CD4-positive, alpha-beta T cell treated with Interferon alpha-2 for 1 hour (primary cell): ENCODE measurements at places on chromosomes 1 and 21.
A peak's percentile ranks its signal among the peaks of the same experiment; 100 is the strongest.

DNA sequence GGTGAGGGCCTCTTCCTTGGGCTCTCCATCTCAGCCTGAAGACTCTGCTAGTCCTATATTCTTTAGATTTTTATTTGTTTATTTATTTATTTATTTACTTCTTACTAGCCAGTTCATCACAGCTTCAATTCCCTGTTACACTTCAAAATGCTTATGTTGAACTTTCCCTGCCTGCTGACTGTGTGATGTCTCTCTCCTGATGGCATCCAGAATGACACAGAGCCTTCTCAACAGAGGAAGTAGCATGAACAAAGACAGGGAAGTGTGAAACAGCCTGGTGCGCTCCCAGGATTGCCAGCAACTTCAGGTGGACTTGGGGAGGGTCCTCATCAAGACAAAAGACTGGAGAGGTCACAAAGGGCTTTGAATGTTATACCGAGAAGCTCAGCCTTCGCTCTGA lies 4.3 kb upstream of the IPO13 start:
- DNase-seq, result no peak

- no peak for DNase-seq
Observed at GRCh38 chr1:16266411-16267118, 29.6 kb upstream of the CPLANE2 start.

DNA sequence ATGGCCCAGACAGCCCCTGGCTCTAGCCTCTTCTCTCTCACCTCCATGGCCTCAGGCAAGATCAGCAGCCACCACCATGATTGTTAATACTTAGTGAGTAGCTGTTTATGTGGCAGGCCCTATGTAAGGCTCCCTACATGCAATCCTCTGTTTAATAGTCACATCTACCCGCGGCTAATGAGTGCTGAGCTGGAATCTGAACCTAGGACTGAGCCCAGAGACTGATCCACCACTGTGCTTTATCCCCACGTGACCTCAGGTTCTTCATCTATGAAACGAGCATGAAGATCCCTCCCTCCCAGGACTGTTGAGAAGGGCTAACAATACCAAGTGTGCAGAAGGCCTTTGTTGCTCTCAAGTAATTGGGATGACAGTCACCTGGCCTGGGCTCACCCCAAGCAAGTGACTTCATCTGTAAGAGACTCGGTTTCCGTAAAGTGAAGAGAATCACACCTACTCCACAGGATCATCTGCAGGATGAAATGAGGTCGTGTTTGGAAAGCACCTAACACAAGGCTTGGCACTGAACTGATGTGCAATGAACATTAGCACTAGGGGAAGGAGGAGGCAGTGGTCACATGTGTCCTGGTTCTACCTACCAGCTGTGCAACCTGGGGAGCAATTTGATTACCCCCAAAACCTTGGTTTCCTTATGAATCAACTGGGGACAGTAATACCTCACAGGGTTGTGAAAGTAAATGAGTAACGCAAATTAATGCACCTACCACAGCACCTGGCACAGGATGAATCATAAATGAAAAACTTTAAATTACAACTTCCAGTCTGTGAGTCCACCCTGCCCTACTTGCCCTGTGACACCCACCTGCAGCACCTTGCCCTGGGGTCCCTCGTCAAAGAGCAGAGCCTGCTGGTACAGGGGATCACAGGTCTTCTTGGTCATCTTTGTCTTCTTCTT lies 37.2 kb downstream of the RIMS3 start:
- peak; percentile 14 for DNase-seq

DNA sequence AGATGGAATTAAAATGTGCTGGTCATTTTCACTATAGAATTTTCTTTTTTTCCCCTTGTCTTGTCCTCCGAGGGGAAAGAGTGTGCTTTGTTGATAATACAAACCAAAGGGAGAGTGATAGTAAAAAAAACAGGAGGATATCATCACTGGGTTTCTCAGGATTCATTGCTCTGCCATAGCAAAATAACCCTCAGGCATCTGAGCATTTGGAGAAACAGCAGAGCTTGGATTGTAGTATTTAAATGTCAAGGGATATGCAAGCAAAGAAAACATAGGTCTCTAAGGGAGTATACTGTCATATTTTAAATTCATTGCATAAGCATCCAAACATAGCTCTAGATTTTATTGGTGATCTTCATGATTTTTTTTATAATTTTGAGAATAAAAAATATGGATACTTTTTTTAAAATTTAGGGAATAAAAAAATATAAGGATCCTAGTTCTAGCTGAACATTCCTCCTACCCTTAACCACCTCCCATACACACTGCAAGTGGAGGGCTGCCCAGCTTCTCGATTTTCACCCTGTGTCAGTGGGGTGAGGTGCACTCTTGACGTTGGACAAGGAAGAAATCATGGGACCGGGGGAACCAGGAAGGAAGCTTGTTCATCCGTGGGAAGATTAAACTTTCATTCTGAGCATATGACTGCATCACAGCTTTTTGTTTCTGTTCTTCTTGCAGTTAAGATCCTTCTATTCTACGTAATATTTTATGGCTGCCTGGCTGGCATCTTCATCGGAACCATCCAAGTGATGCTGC lies 4.4 kb downstream of the ATP1B1 start:
- no peak for DNase-seq

DNA sequence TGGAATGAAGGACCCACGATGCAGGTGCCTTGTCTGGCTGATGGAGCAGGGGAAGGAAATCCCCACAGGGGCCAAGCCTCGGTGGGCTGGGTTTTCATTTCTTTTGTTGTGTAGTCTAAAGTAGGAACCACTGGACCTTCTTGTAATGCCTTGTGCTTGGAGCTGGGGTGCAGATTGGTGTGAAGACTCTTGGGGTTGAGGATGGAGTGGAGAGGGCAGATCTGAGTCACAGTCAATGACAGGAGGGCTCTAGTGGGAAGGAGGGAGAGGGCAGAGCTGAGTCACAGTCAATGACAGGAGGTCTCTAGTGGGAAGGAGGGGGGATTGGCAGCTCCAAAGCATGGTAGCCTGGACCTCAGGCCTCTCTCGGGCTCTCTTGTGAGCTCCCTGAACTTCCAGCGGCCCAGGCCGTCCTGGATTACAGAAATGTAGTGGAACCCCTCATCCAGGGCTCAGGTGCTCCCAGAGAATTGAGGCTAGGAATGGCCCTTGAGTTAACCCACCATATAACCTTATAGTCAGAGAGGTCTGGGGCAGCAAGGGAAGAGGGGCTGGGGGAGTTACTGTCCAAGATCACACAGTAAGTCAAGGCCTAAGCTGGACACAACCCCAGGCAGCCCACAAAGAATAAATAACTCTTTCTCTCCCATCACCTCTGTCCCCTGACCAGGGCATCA lies 313.8 kb downstream of the MATN1 start:
- DNase-seq, result no peak

DNA sequence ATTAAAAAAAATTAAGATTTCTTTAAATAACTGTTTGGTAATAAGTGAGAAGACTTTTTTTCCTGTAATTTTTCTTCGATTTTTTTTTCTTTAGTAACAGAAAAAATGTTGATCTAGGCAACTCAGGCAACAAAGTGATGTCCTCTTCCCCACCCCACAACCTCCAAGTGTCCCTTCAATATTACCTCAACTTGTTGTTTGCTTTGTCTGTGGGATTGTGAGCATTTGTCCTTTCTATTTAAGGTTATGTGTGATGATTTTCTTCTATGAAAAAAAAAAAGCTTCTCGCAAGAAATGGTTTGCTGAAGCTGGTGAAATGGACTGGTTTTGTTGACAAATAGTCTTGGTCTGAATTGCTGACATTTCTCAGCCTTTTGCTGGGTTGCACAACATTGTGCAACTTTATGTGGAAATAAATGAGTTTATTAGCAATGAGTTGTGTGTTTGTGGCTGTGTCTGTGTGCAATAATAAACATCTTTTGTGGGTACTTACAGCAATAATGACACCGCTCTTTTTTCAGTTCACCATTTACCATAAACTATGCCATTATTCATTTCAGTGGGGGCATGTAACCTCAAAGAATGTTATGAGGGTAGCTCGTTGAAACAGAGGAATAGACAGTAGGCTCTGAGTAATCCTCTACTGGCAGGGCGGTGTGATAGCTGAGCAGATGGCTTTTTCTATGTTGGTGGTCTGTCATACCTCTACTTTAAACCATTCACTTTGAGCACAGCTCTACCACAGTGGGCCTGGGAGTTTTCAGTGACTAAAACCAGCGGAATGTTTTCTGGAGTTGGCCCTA lies 218.4 kb downstream of the HLX start:
- DNase-seq, result peak; percentile 59

- peak; percentile 1 for DNase-seq
Observed at GRCh38 chr1:3651026-3651929, 1.0 kb upstream of the TP73 start.

DNA sequence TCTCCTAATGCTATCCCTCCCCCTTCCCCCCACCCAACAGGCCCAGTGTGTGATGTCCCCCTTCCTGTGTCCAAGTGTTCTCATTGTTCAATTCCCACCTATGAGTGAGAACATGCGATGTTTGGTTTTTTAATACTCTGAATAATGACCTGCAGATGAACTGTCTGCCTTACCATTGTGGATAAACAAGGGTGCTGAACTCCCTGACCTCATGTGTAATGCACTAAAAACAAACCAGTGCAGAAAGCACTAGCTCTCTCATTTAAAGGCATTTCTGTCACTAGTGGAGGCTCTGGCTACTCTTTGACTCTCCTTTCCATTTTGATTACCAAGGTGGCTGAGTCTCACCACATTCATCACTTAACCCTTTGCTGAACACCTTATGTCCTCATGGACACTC lies 23.1 kb upstream of the TRAF3IP3 start:
- DNase-seq, result no peak

DNA sequence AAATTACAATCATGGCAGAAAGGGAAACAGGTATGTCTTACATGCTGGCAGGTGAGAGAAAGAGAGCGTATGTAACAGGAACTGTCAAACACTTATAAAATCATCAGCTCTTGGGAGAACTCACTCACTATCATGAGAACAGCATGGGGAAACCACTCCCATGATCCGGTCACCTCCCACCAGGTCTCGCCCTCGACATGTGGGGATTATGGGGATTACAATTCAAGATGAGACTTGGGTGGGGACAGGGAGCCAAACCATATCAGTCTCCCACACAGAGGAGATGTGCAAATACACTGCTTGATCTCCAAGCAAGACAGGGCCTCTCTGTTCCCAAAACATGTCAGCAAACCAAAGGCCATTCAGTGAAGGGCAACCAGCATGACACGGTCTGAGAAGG lies 27.4 kb downstream of the LMX1A start:
- DNase-seq, result no peak

- DNase-seq, result no peak
Observed at GRCh38 chr1:225453797-225454648, 26.2 kb upstream of the LBR start.

- no peak for DNase-seq
Observed at GRCh38 chr1:181910905-181911304, 150.6 kb downstream of the ZNF648 start.
